Stimulated activated CD4-positive, alpha-beta T cell treated with anti-CD3 and anti-CD28 coated beads, Interleukin-1b, Interleukin-23, amount 100 ng/mL, for 24 hours (primary cell): ENCODE measurements at places on chromosomes 16 and 17.

- DNase-seq = no peak
These were observed 5.9 kb upstream of the SDK2 start for GRCh38 chr17:73650140-73650539.

- no peak for DNase-seq
These were observed 72.7 kb downstream of the N4BP1 start for GRCh38 chr16:48537275-48537674.

DNA sequence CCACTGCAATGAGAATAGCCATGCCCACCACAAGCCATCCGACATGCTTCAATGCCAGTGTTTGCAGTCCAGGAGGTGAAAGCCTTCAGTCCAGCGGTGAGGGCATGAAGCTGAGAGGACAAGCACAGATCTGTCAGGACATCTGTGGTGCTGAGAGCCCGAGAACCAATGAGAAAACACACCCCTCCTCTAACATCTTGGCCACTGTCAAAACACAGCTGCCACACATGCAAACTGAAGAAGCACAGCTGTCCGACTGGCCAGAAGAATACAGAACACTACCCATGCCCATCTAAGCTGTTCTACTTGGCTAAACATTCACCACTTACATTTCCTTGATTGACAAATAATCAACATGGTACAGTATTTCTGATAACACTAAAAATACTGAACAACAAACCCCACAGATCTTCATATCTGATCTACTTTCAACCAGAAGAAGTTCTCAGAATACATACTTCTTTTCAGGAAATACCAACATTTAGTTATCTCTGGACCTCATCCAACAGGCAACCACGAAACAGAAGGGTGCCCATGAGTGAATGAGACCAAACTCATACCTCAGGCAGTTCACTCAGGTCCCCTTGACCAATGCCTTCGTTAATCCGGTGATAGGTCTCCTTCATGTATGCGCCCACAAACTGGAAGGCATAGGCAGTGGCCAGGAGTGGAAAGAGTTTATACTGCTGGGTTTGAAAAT lies 10.2 kb upstream of the FBF1 start:
- no peak for DNase-seq

DNA sequence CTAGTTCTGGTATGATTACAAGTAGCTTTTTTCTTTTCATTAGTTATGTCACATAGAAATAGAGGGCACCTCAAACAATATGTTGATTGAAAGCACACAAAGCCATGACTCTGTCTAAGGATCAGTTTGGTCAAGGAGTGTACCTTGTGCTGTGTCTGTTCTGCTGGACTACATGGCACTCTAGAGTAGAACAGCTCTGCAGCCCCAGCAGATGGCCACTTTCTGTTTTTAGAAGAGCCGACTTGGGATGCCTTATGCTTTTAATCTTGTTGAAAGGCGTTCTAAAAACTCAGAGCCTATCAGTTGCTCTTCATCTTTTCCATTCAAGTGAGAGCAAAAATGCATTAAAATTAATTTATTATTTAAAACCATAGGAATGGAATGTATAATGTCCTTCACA lies 49.3 kb upstream of the CA10 start:
- no peak for DNase-seq
